ENCODE measurements at places on chromosomes 3 and 15. TPM values are rescaled to one million over a fixed set of nuclear protein-coding genes. Genes with fewer than 3 reads are reported as not detected.

The IL17RE gene
- 0.99 TPM for total RNA-seq

The ATP8B4 gene
- 19.5 TPM for total RNA-seq

GRCh38 chr15:39834256-39834655 is 51.6 kb upstream of the FSIP1 start:
- peak; percentile 62 for DNase-seq

- DNase-seq: peak; percentile 32
These were observed 669.0 kb downstream of the FHIT start for GRCh38 chr3:60582288-60582687.

DNA sequence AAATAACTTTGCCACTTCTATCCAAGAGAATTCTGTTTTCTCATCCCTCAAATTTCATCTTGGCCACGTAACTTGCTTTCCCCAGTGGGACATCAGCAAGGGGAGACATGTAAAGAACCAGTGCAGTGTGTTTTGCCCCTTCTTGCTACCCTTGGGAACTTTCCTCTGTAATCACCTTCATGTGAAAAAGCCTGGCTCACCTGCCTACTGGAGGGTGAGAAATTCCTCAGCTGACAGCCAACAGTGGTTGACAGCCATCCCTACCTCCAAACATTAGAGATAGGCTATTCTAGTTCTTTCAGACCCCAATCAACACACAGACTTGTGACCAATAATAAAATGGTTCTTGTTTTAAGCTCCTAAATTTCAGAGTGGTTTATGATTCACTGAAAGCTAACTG is 333.9 kb upstream of the TBC1D5 start:
- DNase-seq: no peak
